ENCODE measurements at places on chromosomes 1 and 21.
A peak's percentile ranks its signal among the peaks of the same experiment; 100 is the strongest.

GRCh38 chr1:178092878-178093493 is 918 bp upstream of the RASAL2 start:
- no peak for DNase-seq

DNA sequence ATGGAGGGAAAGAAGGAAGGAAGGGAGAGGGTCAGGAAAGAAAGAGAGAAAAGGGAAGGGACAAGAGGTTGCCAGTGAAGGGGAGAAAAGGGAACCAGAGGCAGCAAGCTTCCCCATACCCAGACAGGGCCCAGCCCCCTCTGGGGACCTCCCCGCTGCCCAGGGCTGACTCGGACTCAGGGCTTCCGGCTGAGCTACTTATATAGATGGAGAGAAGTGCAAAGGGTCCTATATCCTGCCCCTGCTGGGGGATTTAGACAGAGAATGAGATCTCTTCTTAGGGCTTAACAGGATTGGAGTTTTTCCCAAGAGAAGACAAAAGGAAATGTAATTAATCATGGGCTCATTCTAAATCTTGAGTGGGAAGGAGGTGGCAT is at the start of gene ETV3L:
TSS of gene ETV3L (minus strand) at position 176 of the 377 bp plus-strand sequence. CDS start 285 bp downstream, outside the sequence.
- DNase-seq: no peak

DNA sequence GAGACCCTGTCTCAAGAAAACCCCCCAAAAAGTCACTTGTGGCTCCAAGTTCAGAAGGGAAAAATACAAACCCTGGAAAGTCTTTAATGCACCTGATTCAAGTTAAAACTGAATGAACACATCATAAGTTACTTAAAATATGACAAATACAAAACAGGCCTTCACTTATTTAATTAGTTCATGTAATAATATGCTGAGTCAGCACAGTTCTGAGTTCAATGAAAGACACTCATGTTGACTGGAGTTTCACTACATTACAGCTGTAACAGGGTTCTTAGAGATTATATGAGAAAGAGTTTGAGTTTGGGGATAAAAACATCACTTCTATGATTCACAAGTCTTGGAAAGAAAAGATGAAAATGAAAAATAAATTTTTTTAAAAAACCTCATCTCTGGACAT is 51.0 kb downstream of the DEGS1 start:
- no peak for DNase-seq

DNA sequence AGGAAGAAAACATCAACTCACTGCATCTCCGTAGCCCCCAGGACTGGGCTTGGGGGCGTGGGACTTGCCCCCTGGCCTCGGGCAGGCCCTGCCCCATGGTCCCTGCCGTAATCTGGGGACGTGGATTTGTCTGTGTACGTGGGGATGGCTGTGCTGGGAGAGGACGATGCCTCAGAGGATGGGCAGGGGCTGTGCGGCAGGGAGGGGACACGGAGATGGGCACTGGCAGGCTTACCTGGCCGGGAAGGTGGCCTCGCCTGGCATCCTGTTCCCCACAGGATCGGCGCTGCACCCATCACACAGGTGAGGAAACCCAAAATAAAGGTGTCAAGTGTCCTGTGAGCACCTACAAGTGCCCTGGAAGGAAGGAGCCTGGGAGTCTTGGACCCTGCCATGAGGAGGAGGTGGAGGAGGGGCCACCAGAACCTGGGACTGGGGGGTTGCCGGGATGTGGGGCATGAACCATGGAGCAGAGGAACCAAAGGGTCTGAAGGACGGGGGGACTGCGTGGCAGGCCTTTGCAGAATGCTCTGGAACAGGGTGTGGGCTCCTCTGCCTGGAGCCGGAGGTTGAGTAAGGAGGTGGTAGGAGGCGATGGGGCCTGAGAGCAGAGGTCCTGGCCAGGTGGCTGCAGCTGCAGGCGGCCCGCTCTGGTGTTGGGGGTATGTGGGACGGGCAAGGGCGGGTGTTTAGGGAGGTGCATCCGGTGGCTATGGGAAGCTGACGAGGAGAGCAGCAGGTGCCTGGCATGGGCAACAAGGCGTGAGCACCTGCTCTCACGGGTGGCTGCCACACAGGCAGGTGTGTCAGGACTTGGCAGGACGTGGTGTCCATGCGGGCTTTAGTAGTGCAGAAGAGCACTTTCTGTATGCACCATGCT is 27.8 kb upstream of the LRRC3 start:
- DNase-seq: no peak

GRCh38 chr1:109094377-109094803 is 3.8 kb downstream of the TMEM167B start:
- no peak for DNase-seq

GRCh38 chr1:18015719-18016118 is 91.9 kb upstream of the IGSF21 start:
- DNase-seq: no peak

DNA sequence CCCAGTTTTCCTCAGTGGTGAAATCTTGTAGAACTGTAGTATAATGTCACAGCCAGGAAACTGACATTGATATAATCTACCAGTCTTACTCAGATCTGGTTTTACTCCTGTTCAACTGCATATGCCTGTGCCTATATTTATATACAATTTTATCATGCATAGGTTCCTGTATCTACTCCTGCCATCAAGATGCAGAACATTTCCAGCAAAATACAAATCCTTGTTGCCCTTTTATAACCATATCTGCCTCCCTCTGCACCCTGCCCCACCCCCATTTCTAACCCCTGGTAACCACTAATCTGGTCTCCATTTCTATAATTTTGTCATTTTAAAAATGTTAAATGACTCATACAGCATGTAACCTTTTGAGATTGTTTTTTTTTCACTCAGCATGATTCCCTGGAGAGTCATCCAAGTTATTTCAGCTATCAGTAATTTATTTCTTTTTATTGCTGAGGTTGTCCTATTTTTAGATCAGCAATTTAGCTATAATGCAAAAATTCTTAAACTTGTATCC is 8.1 kb downstream of the UTP25 start:
- DNase-seq: peak; percentile 70

- DNase-seq: no peak
These were observed 265.4 kb downstream of the FOXD2 start for GRCh38 chr1:47703156-47703825.

- no peak for DNase-seq
These were observed 24.7 kb downstream of the IL23R start for GRCh38 chr1:67190942-67191341.

- no peak for DNase-seq
These were observed 6.1 kb upstream of the CELSR2 start for GRCh38 chr1:109243221-109243620.

- DNase-seq: no peak
These were observed at the start of gene ECE1 for GRCh38 chr1:21289700-21290545. ECE1 (minus strand) TSS chr1:21290463; CDS start chr1:21290414, 49 bp downstream.

DNA sequence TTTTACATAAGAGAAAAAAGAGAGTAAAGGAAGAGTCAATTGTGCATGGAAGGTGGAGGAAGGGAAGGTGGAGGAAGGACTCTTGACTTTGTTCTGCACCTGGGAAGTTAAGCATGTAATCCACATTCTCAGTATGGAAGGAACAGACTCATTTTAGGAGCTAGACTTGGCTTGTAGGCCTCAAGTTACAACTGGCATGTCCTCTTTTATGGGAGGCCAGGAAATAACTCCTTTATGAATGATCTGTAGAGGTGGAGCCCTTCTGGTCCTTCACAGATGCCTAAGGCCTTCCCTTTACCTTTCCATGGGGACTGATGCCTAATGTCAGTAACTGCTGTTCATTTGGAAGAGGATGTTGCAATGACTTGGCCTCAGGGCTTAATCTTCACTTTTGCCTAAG is 29.4 kb upstream of the CCSAP start:
- no peak for DNase-seq

DNA sequence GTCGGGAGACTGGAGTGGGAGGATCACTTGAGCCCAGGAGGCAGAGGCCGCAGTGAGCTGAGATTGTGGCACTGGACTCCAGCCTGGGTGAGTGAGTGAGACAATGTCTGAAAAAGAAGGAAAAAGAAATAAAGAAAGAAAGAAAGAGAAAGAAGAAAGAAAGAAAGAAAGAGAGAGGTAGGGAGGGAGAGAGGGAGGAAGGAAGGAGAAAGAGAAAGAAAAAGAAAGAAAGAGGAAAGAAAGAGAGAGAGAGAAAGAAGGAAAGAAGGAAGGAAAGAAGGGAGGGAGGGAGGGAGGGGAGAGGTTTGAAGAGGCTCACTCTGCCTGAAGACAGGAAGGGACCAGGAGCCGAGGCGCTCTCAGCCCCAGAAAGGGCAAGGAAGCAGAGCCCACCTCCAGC is 4.8 kb upstream of the TCP10L start:
- DNase-seq: no peak

DNA sequence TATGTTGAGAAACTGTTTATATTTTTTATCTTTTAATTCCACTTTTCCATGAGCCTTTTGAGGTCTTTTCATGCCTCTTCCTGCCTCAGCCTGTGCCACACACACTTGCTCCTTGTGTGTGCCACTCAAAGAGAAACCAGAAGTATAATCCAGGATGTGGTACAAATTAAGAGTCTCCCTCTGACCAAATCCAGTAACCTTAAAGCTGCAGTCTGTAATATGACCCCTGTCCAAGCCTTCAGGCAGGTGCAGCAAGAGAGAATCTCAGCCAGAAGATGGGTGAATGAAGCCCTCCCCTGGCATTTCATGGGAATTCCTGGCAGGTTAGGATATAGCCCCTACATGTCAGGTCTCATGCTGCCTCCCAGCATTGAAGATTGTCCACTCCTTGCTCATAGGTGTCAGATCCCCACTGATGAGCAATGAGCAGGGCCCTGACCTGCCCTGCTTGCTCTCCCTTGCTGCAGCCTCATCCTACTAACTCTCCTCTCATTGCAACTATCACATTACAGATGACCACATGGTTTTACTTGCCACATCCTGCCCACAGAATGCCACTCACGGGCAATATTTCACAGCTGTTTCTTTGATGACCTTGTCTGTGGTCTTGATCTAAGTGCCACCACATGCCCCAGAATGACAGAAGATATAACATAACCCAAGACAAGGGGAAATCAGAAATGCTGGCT is 169.3 kb downstream of the SEC16B start:
- peak; percentile 45 for DNase-seq

Measured in foreskin fibroblast (primary cell).